ENCODE measurements at places on chromosomes 16 and 17.
A peak's percentile ranks its signal among the peaks of the same experiment; 100 is the strongest.

DNA sequence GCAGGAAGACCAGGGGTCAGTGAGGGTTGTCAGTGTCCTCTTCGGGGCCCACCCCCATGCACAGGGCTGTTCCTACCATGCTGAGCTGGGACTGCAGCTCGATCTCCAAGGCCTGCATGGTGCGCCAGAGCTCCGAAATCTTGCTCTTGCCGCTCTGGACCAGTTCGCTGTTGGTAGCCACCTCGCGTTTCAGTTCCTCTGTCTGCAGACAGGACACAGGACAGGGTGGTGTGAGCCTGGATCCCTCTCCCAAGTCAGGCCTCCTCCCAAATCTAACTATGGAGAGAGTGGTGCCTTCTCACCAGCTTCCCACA is 90.9 kb downstream of the GOSR1 start:
- DNase-seq: no peak

DNA sequence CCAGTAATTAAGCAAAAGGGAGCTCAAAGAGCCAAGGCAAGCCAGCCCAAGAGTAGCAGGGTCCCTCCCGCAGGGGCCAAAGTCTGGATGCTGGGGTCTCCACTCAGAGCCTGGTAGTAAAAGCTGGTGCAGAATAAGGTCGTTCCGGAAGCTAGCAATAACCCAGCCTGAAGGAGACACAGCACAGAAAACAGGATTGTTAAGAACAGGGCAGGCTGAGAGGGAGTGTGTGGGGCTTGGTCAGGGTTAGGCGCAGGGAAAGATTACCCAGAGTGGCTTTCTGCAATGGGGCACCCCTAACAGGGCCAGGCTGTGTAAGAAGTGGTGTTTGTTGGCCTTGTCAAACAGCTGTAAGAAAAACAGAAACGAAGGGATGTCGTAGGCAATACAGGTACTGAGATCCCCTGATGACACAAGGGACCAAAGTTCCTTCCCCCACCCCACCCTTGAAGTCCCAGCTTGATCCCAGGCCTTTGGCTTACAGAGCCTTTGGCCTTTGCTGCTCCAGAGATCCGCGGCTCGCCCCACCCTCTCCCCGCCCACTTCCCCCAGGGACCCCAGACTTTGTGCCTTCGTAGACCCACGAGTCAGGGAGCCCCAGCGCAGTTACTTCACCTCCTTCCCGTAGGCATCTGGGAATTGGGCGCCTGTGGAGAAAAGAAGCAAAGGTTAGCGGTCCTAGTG is 712 bp downstream of the TMEM256 start:
- DNase-seq: no peak

- DNase-seq: no peak
Observed at GRCh38 chr17:57605675-57606105, 139.4 kb downstream of the CCDC182 start.

GRCh38 chr17:43661699-43662412 is at the start of gene MEOX1:
Gene MEOX1, minus strand, starts transcription at chr17:43661922. Its CDS starts 388 bp downstream, at chr17:43661534.
- peak; percentile 51 for DNase-seq

DNA sequence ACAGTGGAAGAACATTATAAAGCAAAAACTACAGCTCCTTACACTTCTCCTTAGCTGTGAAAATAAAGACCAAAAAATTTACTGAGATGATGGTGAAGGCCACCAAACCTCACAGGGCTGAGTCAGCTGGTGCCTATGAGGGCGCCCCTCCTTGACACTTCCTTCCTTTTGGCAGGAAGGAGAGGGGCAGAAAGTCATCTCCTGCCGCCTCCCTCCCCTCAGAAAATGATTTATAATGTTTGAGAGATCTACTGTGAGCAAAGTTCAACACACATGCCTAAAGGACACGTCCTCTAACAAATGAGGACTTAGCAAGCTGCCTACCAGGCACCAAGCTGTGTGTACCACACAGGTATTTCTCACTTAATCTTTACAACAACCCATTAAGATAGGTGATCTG is 245.7 kb downstream of the PRKCA start:
- DNase-seq: no peak

GRCh38 chr16:16905850-16906249 is 526.9 kb downstream of the NPIPA7 start:
- DNase-seq: no peak

DNA sequence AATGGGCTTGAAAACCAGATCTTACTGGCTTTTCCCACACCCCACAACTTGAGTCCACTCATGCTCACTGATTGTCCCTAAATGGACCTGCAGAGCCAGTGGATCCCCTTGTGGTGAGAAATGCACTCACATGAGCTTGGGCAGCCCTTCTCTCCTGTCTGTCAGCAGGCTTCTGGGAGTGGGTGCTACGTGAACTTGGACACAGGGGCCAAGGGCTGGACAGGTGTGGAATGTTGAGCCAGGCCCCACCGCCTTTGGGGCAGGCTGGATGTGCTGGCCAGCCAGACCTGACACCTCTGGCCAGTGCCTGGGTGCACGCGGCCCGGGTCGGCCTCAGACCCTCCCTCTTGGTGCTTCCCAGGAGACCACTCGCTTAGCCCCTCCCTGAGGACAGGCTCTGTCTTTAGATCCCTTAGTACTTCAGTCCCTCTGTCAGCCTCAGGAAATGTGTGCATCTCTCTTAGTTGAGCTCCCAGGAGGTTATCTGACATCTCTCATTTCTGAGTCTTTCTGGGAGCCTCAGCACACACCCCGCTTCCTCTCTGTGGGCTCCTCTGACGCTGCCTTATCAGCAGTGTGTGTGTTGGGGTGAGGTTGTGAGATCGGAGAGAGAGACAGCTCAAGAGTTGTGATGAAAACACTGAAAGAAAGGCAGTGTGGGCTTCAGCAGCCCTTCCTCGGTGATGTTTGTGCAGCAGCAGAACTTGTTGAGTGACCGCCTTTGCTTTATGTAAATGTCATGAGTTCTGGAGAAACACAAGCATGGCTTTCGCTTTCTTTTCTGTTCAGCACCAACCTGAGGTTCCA is 117.0 kb downstream of the RAB11FIP4 start:
- DNase-seq: no peak

GRCh38 chr16:10564591-10564990 is 15.8 kb downstream of the EMP2 start:
- no peak for DNase-seq

DNA sequence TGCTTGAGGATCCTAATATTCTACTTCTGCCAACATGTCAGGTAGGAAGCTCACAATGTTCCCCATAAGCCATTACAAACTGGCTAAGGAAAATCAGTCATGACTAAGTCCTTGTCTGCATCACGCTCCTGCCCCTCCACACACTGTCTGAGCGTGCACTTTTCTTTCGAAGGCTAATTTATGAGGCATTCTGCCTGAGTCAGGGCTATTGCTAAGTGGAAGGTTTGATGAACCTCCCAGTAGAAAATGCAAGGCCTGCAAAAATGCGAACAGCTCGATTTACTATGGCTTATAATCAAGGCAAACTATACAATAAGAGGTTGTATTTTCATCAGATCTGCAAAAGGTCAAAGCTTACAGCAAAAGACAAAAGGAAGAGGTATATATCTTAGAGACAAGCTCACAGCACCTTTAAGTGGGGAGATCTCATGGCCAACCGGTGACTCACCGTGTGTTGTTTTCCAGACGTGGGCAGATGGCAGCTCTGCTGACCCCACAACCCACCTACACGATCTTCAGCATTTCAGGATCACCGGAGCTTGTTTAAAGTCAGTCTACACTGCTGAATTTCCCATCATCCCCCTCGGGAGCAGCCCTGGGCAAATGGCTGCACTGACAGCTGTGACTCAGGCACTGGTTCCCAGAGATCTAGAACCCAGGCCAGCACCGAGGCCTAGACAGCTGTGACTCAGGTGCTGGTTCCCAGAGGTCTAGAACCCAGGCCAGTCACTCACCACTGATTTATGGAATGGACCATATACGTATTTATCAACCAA is 26.1 kb downstream of the MEAK7 start:
- no peak for DNase-seq

GRCh38 chr17:81043725-81044427 is 8.9 kb downstream of the BAIAP2 start:
- DNase-seq: no peak

- DNase-seq: no peak
Observed at GRCh38 chr16:56488035-56488434, 31.8 kb downstream of the BBS2 start.

DNA sequence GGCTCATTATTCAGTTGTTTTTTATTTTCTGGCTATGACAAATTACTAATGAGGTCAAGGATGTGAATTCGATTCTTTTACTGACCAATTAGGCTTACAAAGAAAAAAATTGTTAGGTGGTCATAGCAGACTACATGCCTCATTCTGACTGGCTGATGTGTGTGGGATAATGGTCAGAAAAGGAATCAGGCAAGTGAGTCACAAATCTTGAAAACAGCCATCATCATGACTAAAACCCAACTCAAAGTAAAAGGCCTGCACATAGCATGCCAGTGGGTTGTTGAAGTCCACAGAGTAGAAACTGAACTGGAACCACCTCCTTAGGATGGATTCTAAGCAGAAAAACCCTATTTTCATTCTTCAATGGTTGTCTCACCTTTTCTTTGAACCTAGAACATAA is 8.6 kb downstream of the RPGRIP1L start:
- DNase-seq: no peak

DNA sequence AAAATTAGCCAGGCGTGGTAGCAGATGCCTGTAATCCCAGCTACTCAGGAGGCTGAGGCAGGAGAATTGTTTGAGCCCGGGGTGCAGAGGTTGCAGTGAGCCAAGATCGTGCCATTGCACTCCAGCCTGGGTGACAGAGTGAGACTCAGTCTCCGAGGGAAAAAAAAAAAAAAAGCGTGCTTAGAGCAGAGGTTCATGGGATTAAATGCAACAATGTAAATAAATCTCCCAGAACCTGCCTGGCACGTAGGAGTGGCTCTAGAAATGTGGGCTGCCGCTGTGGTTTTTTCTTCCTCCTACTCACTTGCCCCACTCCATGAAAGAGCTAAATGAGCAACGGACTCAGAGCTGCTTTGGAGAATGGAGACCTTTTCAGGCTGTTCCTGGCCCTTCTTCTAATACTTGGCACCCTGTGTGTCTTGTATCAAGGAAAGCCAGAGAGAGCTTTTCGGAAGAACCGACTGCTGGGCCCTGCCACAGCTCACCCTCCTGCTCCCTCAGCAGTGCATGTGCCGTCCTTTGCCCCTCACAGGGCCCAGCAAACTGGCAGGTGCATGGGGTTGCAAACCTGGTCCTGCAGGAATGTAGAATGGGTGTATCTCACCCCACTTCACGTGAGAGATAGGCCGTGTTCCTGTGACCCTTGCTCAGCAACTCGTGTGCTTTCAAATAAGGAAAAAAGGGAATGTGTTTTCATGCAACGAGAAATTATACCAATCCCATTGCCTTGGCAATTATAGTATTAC is 52.0 kb downstream of the LDHD start:
- no peak for DNase-seq

DNA sequence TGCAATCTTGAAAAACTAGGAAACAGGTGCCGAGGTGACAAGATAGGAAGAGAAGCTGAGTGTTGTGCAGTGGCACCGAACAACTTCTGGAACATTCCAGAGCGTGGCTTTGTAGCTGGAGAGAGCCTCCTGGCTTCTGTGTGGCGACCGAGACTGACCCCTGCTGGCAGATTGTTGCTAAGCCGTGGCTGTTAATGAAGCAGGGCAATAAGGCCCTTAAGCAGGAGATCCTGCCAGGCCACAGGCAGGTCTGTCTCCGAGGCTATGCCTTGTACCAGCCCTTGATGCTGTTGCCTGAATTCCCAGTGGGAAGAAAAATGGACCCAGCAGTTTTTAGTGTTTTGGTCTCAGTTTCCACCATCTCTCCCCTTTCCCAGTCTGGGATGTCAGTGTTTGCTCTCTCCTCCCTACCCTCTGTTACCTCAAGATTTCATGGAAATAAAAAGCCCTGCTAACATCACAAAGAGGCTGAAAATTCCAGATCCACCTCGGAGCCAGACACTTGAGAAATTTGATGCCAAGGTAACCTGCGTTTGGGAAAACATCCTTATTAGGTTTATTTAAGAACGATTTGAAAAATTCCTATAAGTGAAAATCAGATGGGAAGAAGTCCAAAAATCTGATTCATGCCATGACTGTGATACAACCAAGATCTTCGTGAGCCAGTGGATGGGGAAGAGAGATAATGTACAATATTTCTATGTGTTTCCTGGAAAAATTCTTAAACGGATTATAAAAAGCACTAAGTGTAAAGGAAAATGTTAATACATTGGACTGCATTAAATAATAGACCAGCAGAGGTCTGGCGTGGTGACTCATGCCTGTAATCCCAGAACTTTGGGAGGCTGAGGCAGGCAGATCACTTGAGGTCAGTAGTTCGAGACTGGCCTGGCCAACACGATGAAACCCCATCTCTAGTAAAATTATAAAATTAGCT is 265.1 kb downstream of the PRKCA start:
- DNase-seq: peak; percentile 82

DNA sequence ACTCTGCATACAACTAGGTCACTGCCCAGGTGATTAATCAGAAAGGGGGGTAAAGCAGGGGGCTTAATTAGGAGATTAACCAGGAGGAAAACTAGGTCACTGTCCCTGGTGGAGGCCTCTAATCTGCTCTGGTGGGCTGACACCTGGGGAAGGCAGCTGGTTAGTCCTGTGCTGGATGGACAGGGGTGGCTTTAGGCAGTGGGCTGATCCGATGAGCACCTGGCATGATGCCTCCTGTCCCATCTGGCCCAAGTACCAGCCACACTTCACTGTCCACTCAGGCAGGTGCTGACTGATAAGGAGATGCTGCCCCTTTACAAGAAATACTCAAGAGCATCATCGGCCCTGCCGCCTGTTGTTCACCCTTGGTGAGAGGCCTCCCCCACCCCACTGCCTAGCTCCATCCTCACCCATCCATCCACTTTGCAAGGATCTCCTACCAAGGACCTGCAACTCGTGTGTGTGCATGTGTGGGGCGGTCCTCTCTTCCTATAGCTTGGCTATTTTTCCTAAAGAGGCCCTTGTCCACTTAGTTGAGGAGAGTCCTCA is 13.8 kb upstream of the RCVRN start:
- DNase-seq: no peak

DNA sequence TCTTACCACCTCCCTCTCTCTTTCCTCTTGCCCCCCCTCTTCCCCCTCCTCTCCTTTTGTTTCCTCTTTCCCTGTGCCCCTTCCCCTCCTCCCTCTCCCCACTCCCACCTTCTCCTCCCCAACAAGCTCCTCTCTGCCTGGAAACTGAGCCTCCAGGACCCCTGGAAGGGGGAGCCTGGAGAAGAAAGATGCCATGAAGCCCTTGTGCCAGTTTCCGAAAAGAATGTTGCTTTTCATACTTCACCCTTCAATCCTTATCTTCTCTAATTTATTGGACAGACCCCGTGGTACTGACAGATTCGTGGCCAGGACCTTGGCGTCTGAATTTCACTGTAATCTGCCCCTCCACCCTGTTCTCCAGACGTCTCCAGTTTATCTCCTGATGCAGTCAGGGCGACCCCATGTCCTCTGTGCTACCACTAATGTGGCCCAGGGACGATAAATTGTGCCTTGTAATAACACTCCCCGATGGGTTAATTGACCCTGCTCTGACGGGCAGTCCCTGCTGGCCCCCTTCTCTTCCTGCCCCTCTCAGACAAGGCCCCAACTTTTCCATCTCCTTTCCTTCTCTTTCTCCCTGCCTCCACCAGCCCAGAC is 138.4 kb upstream of the GSE1 start:
- DNase-seq: no peak

- no peak for DNase-seq
Observed at GRCh38 chr17:50697663-50698272, 9.9 kb downstream of the ANKRD40 start.
